ENCODE measurements at places on chromosomes 1 and 21.
A peak's percentile ranks its signal among the peaks of the same experiment; 100 is the strongest.

GRCh38 chr1:186530109-186530508 lies 69.2 kb upstream of the PDC start:
- H3K27me3 ChIP-seq = no peaks in the 10 kb centered on the region
- no peak for DNase-seq
- no peak overlapping the region for H3K4me3 ChIP-seq
- H3K4me1 ChIP-seq = no peaks in the 10 kb centered on the region

DNA sequence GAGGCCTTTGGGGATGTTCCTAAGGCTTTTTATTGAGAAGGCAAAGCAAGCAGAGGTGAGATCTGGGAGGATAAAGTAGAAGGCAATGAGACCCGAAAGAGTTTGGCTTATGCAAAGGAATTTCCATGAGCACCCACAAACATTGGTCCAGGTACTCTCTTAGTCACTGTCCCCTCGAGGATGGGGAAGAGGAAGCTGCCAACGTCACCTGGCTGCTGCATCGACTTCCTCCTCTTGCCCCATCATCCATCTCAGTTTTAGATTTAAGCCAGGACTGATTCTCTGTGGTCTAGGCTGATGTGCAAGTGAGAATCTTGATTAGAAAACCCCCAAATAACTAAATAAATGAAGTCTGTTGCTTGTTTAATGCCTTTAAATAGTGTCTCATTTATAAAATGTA lies 28.7 kb downstream of the RUNX1 start:
- no peak for DNase-seq
- no peaks in the 10 kb centered on the region for H3K27me3 ChIP-seq
- H3K4me3 ChIP-seq = no peak overlapping the region
- no peaks in the 10 kb centered on the region for H3K36me3 ChIP-seq
- H3K4me1 ChIP-seq = no peaks in the 10 kb centered on the region

GRCh38 chr1:41980827-41981653 lies 62.3 kb upstream of the HIVEP3 start:
- H3K27me3 ChIP-seq = no peaks in the 10 kb centered on the region
- H3K4me3 ChIP-seq = no peak overlapping the region
- no peak for DNase-seq
- H3K36me3 ChIP-seq = no peaks in the 10 kb centered on the region
- H3K27ac ChIP-seq = no peak overlapping the region

DNA sequence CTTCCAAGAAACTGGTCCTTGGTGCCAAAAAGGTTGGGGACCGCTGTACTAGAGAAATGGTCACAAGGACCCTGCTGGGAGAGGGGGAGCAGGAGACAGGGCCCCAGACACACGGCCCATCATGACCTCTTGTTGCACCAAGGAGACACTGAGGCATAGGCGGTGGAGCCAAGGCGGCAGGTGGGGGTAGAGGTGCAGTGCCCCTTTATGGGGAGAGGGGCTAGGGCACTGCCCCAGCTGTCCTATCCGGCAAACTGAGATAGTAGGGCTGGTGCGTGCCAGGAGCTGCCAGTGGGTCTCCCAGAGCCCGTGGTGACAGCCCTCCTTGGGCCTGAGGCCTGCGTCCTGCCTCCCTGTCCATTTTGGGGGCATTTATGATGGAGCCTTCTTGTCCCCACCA lies 20.3 kb downstream of the TNNT2 start:
- DNase-seq = no peak
- H3K27ac ChIP-seq = no peak overlapping the region
- H3K36me3 ChIP-seq = no peaks in the 10 kb centered on the region
- no peaks in the 10 kb centered on the region for H3K27me3 ChIP-seq

GRCh38 chr1:77310924-77311323 lies 29.1 kb downstream of the AK5 start:
- H3K4me1 ChIP-seq = no peaks in the 10 kb centered on the region
- H3K27me3 ChIP-seq = no peaks in the 10 kb centered on the region
- no peaks in the 10 kb centered on the region for H3K36me3 ChIP-seq
- no peak overlapping the region for H3K27ac ChIP-seq
- H3K4me3 ChIP-seq = no peak overlapping the region
- DNase-seq = no peak

- no peak overlapping the region for H3K4me3 ChIP-seq
- H3K4me1 ChIP-seq = no peaks in the 10 kb centered on the region
- no peaks in the 10 kb centered on the region for H3K36me3 ChIP-seq
- no peaks in the 10 kb centered on the region for H3K27me3 ChIP-seq
- no peak overlapping the region for H3K27ac ChIP-seq
Observed at GRCh38 chr21:42084079-42084478, 13.0 kb downstream of the UMODL1 start.

DNA sequence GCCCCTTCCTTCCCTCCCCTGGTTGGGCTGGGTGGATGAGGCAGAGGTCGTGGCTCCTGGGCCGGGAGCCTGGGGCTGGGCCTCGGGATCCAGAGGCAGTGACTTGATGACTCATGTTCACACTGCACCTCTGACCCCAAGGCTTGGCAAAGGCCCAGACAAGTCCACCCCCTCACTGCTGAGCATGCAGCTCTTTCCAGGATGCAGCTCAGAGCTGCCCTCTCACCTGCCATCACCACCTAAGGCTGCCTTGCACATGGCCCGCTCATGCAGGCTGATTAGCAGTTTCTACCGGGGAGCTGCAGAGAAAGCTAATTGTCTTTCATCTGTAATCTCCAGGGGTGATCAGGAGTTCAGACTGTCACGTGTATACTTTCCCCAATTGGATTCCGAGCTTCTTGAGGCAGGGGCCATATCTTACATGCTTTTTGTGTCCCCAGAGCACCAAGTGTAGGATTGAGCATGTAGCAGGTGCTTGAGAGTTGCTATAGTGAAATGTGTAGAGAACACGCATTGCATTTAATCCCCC lies 62.1 kb downstream of the LRRN2 start:
- H3K36me3 ChIP-seq = no peaks in the 10 kb centered on the region
- H3K4me3 ChIP-seq = no peak overlapping the region
- DNase-seq = no peak
- no peaks in the 10 kb centered on the region for H3K27me3 ChIP-seq
- no peaks in the 10 kb centered on the region for H3K4me1 ChIP-seq

- DNase-seq = no peak
- no peak overlapping the region for H3K27ac ChIP-seq
- H3K4me1 ChIP-seq = no peaks in the 10 kb centered on the region
- H3K4me3 ChIP-seq = no peak overlapping the region
Observed at GRCh38 chr1:241235256-241235897, 121.6 kb downstream of the RGS7 start.

GRCh38 chr1:92262516-92262915 lies 36.3 kb downstream of the GLMN start:
- no peak overlapping the region for H3K4me3 ChIP-seq
- no peaks in the 10 kb centered on the region for H3K36me3 ChIP-seq
- no peak for DNase-seq

- no peak overlapping the region for H3K27ac ChIP-seq
- H3K27me3 ChIP-seq = no peaks in the 10 kb centered on the region
Observed at GRCh38 chr1:153397051-153397923, 6.4 kb upstream of the S100A8 start.

DNA sequence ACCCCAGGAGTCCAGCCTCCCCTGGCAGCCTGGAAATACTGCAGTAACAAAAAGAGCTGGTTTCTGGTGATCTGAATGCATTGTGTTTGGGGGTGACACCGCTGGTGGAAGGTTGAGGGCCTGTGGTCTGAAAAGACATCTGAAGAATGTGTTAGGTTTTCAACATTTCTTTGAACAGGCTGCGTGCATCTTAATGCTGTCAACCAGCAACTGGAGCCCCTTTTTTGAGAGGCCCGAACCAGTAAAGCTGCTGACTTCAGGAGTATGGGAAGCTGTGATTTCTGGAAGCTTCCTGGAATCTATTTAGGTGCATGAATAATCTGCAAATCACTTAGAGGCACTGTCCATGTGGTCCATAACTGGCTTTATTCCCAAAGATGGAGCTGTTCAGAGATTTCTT lies 17.0 kb downstream of the ATP5PO start:
- no peaks in the 10 kb centered on the region for H3K36me3 ChIP-seq
- no peaks in the 10 kb centered on the region for H3K4me1 ChIP-seq
- H3K27ac ChIP-seq = no peak overlapping the region
- no peak for DNase-seq
- H3K27me3 ChIP-seq = no peaks in the 10 kb centered on the region
- H3K4me3 ChIP-seq = no peak overlapping the region

DNA sequence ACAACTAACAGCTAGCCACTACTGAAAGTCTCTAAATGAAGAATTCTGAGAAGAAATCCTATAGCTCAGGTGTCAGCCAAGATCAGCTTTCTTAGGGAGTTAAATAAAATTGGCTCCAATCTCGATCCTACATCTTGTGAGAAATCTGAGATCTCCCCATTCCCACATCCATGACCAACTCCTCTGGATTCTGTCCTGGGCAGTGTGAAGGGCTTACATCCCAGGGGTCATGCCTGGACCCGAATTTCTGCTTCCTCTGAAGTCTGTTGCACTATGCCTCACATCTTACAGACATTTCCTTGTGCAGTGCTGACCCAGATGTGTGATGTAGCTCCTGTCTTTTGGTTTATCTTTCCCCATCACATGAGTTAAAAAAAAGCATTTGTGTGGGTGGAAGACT lies 4.8 kb upstream of the TNN start:
- H3K4me3 ChIP-seq = no peak overlapping the region
- no peaks in the 10 kb centered on the region for H3K27me3 ChIP-seq
- no peaks in the 10 kb centered on the region for H3K36me3 ChIP-seq
- no peak overlapping the region for H3K27ac ChIP-seq

- no peak overlapping the region for H3K27ac ChIP-seq
- no peaks in the 10 kb centered on the region for H3K27me3 ChIP-seq
- no peaks in the 10 kb centered on the region for H3K36me3 ChIP-seq
- H3K4me3 ChIP-seq = no peak overlapping the region
Observed at GRCh38 chr21:14547834-14548513, 1.9 kb upstream of the SAMSN1 start.

DNA sequence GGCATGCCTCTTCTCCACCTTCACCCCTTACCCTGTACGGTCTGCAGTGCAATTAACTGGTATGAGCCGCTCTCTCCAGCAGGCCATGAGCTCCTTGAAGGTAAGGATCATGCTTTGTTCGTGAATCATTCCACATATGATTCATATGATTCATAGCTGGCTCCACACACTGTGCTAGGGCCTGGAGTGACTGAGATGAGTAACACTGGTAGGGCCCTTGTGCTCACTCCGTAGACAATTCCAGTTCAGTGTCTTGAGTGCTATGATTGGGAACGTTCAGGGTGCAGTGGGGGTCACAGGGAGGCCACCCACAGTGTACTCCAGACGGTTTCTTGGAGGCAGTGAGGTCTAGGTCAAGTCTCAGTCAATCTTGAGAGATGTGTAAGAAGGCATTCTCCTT lies 239.8 kb downstream of the LMX1A start:
- H3K27me3 ChIP-seq = peaks cover 2% of the 10 kb centered on the region
- H3K4me3 ChIP-seq = no peak overlapping the region

DNA sequence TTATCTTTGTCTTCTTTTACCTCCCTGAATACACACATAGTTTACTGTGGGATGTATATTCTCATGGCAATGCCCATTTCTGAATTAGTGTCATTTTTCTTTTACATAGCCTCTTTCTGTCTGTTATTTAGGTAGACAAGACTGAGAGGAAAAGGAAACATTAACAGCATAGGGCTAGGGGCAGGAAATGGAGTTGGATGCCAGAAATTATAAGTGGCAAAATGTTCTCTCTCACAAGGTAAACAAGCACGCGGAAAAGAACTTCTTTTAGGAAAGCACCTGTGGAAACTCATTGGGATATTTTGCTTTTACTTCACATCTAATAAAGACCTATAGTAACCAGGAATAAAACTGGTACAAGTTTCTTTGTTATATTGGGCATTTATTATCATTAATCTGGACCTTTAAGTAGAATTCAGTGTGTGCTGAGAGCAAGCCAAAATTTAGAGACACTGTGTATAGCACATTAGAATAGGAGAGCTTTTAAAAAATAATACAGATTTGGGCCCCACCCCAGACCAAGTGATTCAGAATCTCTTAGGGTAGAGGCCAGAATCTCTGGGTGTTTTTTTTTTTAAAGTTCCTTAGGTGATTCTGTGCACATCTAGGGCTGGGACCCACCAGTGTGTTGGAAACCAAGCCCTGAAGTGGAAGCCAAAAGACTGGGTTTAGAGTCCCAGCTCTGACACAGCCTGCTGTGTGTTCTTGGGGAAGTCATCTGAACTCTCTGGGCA lies 32.7 kb downstream of the S100A10 start:
- DNase-seq = no peak
- no peak overlapping the region for H3K27ac ChIP-seq
- H3K4me1 ChIP-seq = no peaks in the 10 kb centered on the region

DNA sequence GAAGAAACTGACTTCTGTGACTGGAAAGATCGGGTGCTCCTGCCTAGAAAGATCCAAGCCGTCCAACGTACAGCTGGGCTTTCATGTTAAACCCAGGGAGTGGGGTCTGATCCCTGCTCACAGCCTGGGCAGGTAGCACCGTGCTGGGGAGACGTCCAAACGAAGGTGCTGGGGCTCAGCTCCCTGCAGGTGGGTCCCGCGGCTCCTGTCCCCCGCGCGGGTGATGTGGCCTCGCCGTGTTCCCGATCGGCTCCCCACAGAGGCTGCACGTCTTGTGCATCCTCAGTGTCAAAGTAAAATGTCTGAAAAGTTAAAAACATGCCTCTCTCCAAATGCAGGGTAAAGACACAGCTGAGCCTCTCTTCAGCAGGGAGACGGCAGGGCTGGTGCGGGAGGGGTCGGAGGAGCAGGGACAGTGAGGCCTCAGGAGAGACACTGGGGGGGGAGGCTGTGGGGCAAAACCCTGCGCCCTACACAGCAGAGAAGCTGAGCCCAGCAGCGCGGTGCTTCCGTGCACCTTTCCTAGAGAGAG lies 40.1 kb upstream of the COL6A2 start:
- no peak for DNase-seq
- H3K36me3 ChIP-seq = no peaks in the 10 kb centered on the region
- H3K27me3 ChIP-seq = peaks cover 4% of the 10 kb centered on the region
- no peak overlapping the region for H3K4me3 ChIP-seq
- H3K4me1 ChIP-seq = no peaks in the 10 kb centered on the region

- no peak for DNase-seq
- no peaks in the 10 kb centered on the region for H3K27me3 ChIP-seq
- no peak overlapping the region for H3K4me3 ChIP-seq
- peak overlapping the region; percentile 31 for H3K27ac ChIP-seq
Observed at GRCh38 chr1:93635614-93636543, 45.8 kb downstream of the BCAR3 start.

GRCh38 chr1:241186716-241187115 lies 170.3 kb downstream of the RGS7 start:
- H3K36me3 ChIP-seq = no peaks in the 10 kb centered on the region
- no peaks in the 10 kb centered on the region for H3K4me1 ChIP-seq
- H3K27ac ChIP-seq = no peak overlapping the region
- no peak for DNase-seq
- no peaks in the 10 kb centered on the region for H3K27me3 ChIP-seq

- H3K4me1 ChIP-seq = no peaks in the 10 kb centered on the region
- no peaks in the 10 kb centered on the region for H3K36me3 ChIP-seq
- peak; percentile 34 for DNase-seq
- H3K4me3 ChIP-seq = peak overlapping the region; percentile 97
Observed at GRCh38 chr1:116569776-116570357, 959 bp downstream of the CD58 start.

DNA sequence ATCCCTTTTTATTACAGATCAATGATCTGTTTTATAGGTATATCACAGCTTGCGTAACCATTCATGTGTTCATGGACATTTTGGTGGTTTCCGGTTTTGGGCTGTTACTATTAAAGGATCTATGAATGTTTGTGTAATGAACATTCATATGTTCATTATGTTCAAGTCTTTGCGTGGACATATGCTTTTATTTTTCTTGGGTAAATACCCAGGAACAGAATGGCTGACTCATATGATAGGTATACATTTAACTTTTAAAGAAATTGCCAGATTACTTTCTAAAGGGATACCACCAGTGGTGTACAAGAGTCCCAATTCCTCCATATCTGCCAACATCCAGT lies 73.7 kb downstream of the SPATA46 start:
- no peak overlapping the region for H3K27ac ChIP-seq
- no peaks in the 10 kb centered on the region for H3K36me3 ChIP-seq
- DNase-seq = no peak
- no peak overlapping the region for H3K4me3 ChIP-seq

Measured in prostate gland (tissue), 2 donors.